ENCODE measurements at places on chromosomes 11 and 22. TPM values are rescaled to one million over a fixed set of nuclear protein-coding genes. Genes with fewer than 3 reads are reported as not detected.
A peak's percentile ranks its signal among the peaks of the same experiment; 100 is the strongest.

DNA sequence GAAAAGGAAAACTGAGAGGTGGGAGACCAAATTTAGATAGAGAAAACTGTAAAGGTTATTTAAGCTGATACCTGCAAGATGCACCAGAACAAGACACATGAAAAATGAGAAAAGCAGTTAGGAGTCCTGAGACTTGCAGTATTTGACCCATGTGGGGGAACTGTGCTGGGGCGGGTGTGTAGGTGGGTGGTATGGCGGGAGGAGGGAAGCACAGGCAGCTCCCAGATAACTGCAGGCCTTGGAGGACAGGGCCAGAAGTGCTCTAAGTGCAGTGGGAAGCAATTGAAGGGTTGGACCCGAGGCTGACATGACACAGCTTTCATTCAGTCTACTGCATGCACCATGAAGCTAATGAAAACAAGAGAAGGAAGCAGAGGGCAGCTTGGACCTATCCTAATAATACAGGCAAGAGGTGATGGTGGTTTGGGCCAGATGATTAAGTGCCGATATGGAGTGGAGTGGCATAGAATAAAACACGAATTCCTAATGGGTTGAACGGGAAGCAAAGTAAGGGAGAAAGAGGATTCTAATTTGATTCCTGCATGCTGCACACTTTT is 48.0 kb upstream of the ANO3 start:
- peaks cover 4% of the 10 kb centered on the region for H3K27me3 ChIP-seq
- no peak for DNase-seq
- H3K36me3 ChIP-seq, result no peaks in the 10 kb centered on the region
- H3K4me1 ChIP-seq, result peaks cover 4% of the 10 kb centered on the region
- no peak overlapping the region for H3K4me3 ChIP-seq

- peak; percentile 52 for DNase-seq
- H3K36me3 ChIP-seq, result peaks cover 8% of the 10 kb centered on the region
Measured at GRCh38 chr11:73795925-73796632, 8.4 kb downstream of the MRPL48 start.

DNA sequence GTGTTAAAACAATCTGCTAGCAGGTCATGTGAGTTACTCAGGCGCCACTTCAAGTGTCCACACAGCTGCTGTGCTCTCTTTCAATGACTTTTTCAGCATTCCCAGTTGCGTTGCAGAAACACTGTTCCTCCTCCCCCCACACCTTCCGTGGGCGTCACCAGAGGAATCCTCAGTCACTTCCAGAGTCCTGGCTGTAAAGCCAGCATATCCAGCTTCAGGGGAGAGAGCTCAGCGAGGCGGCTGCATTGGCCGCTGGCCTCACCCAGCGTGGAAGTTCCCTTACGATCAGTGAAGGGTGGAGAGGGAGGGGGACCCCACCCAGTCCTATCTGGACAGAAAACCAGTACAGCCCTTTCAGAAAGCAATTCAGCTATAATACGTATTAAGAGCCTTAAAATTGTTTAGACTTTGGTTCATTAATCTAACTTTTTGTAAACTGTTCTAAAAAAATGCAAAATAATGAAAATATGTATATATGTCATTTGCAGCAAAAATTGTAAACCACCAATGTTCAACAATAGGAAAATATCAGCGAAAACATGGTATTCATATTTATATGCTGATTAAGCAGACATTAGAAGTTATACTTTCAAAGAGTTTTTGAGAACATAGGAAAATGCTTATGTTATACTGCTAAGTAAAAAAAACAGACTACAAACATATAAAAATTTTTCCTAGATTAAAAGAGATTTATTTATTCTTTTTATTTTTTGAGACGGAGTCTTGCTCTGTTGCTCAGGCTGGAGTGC is 2.8 kb upstream of the ANO9 start:
- no peak overlapping the region for H3K27ac ChIP-seq
- peaks cover 7% of the 10 kb centered on the region for H3K27me3 ChIP-seq
- peaks cover 20% of the 10 kb centered on the region for H3K4me1 ChIP-seq
- DNase-seq, result peak; percentile 33

GRCh38 chr11:70819022-70819421 is 420.7 kb downstream of the CTTN start:
- no peaks in the 10 kb centered on the region for H3K4me1 ChIP-seq
- no peak overlapping the region for H3K27ac ChIP-seq
- H3K27me3 ChIP-seq, result no peaks in the 10 kb centered on the region
- DNase-seq, result no peak

DNA sequence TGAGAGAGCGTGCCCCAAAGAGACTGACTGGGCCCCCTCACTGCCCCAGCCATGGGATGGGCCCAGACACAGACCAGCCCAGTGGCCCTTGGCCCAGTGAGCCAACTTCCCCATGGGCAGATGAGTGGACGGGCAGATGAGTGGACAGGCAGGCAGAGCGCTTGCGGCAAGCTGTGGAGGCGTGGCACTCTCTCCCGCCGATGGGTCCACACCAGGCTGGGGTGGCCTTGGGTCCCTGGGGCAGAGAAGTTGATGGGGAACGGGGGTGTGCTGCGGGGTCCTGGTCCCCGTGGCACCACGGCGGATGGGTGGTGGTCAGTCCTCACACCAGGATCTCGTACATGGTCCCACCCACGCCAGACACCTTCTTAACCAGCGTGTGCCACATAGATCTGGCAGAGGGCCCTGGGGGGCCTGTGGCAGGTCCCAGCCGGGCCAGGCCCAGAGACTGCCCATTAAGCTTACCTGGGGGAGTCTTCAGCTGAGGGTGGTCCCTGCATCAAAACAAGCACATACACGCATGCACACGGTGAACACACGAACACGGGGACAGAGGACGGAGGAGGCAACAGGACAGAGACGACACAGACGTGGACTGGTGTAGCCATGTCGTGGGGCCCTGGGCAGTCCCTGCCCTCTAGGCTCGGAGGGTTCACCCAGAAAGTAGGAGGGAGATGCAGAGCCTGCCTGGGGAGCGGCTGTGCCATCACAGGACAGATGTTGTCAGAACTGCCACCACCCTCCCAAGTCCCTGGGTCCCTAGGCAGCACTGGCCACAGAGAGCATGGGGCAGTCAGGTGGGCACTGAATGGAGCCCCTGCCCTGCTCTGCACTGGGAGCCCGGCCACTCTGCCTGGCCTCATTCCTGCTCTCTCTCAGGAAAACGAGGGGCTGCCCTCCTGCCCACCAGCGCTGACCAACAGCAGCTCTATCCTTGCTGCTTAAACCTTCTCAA is 182.2 kb downstream of the IGLL1 start:
- H3K27ac ChIP-seq, result no peak overlapping the region
- H3K36me3 ChIP-seq, result no peaks in the 10 kb centered on the region
- no peak overlapping the region for H3K4me3 ChIP-seq
- peaks cover 14% of the 10 kb centered on the region for H3K27me3 ChIP-seq
- no peak for DNase-seq

- peaks cover 62% of the 10 kb centered on the region for H3K4me1 ChIP-seq
- peak; percentile 54 for DNase-seq
- H3K27ac ChIP-seq, result peak overlapping the region; percentile 83
- H3K4me3 ChIP-seq, result no peak overlapping the region
- H3K27me3 ChIP-seq, result no peaks in the 10 kb centered on the region
Measured at GRCh38 chr22:20551805-20552442, 44.5 kb downstream of the MED15 start.

Gene PLA2G6
- total RNA-seq, result 26.8 TPM

- DNase-seq, result no peak
- no peak overlapping the region for H3K27ac ChIP-seq
- no peaks in the 10 kb centered on the region for H3K27me3 ChIP-seq
- H3K4me1 ChIP-seq, result peaks cover 32% of the 10 kb centered on the region
- H3K36me3 ChIP-seq, result peaks cover 100% of the 10 kb centered on the region
Measured at GRCh38 chr11:72014761-72015320, 16.1 kb downstream of the IL18BP start.

GRCh38 chr11:28176351-28176750 is 68.2 kb downstream of the METTL15 start:
- no peak overlapping the region for H3K27ac ChIP-seq
- no peaks in the 10 kb centered on the region for H3K4me1 ChIP-seq
- no peaks in the 10 kb centered on the region for H3K27me3 ChIP-seq

DNA sequence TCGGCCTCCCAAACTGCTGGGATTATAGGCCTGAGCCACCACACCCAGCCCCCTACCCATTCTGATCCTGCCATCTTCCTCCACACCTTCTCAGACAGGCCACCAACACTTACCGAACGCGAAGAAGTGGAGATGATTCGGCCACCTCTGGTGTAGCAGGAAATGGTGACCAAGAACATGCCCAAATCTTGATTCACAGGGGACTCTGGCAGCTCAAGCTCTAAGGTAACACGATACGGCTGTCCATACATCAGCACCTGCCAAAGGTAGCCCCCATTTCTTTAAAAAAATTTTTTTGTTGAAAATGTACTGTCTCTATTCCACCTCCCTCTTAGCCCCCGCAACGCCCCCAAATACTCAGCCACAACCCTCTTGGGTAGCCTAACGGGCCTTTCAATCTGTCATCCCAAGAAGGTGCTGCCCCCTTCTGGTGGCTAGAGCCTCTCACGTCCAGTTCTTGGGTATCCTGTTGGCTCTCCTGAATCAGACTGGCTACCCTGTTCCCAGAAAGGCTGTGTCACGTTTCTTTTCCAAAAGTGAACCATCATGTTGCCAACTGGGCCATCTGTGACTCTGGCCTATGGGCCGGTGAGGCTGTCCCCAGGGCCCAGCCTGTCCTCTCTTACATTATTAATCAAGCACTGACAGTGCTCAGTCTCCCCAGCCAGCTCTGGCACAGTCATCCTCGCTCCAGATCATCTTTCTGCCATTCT is 5.3 kb upstream of the LRRN4CL start:
- H3K4me1 ChIP-seq, result peaks cover 9% of the 10 kb centered on the region
- H3K36me3 ChIP-seq, result peaks cover 50% of the 10 kb centered on the region
- no peak overlapping the region for H3K4me3 ChIP-seq
- H3K27ac ChIP-seq, result no peak overlapping the region

DNA sequence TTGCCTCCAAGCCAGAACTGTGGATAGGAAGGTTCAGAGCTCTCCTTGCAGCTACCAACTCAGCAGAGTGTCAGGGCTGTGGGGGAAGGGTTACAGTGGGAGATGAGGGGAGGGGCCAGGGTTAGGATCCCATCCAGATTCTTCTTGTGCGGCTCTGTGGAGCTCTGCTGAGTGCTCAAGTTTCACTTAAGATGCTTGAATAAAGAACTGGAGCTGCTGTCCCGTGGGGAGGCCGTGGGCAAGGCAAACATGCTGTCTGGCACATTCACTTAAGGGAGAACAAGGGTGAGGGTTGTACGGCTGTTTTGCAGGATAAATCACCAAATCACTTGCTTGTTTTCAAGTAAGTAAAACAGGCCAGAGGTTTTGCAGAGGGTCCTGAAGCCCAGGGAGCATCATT is 197.1 kb downstream of the FAM76B start:
- H3K36me3 ChIP-seq, result no peaks in the 10 kb centered on the region
- no peak overlapping the region for H3K27ac ChIP-seq
- no peak overlapping the region for H3K4me3 ChIP-seq
- no peak for DNase-seq

- no peak overlapping the region for H3K4me3 ChIP-seq
- H3K4me1 ChIP-seq, result no peaks in the 10 kb centered on the region
- no peak overlapping the region for H3K27ac ChIP-seq
- no peak for DNase-seq
- no peaks in the 10 kb centered on the region for H3K27me3 ChIP-seq
- no peaks in the 10 kb centered on the region for H3K36me3 ChIP-seq
Measured at GRCh38 chr11:120643284-120643683, 131.7 kb downstream of the GRIK4 start.

Gene MS4A6E
- not detected for total RNA-seq

GRCh38 chr11:134513585-134514120 is 101.6 kb upstream of the B3GAT1 start:
- peaks cover 37% of the 10 kb centered on the region for H3K27me3 ChIP-seq
- H3K4me3 ChIP-seq, result no peak overlapping the region
- H3K27ac ChIP-seq, result no peak overlapping the region
- H3K4me1 ChIP-seq, result no peaks in the 10 kb centered on the region
- DNase-seq, result no peak

Gene PKNOX2
- 4.9 TPM for total RNA-seq

DNA sequence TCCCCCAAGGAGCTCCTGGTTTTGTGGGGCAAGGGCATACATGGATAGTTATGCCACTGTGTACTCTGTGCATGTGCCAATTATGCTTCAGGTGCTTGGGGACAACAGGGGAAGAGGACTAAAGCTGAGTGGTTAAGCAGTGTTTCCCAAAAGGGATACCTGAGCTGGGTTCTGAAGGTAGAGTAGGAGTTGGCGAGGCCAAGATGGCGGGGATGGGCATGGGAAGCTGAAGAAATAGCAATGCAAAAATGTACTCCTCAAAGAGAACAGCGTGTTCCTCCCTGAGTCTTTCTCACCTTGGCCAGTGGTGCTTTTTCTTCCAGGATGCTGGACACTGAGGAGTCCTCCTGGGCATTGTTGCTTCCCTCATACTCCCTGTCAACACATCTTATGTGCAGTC is 90.0 kb upstream of the LARGE1 start:
- no peak overlapping the region for H3K4me3 ChIP-seq
- DNase-seq, result no peak
- no peaks in the 10 kb centered on the region for H3K27me3 ChIP-seq

- H3K4me3 ChIP-seq, result no peak overlapping the region
- H3K4me1 ChIP-seq, result no peaks in the 10 kb centered on the region
- no peaks in the 10 kb centered on the region for H3K27me3 ChIP-seq
- H3K27ac ChIP-seq, result no peak overlapping the region
- H3K36me3 ChIP-seq, result no peaks in the 10 kb centered on the region
Measured at GRCh38 chr11:114330373-114330772, 34.2 kb downstream of the NNMT start.

- DNase-seq, result no peak
- no peaks in the 10 kb centered on the region for H3K27me3 ChIP-seq
- H3K27ac ChIP-seq, result no peak overlapping the region
- no peaks in the 10 kb centered on the region for H3K4me1 ChIP-seq
- H3K36me3 ChIP-seq, result no peaks in the 10 kb centered on the region
- H3K4me3 ChIP-seq, result no peak overlapping the region
Measured at GRCh38 chr11:109986488-109986887, 106.7 kb upstream of the ZC3H12C start.

DNA sequence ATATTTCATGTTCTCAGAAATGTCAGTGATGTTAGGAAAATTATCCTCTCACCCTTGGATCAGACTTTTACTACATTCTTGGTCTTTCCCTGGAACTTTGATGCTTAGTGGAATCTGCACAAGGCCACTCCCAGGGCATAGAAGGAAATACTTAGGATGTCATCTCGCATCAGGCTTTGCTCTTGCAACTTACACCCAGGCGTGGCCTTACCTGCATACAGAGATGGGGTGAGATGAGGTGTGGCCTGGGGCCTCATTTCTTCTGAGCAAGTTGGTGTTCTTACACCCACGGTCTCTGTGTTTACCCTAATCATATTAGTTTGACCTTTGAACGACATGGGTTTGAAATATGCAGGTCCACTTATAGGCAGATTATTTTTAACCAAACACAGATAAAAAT is 19.0 kb upstream of the OR52K2 start:
- no peak overlapping the region for H3K4me3 ChIP-seq
- H3K36me3 ChIP-seq, result no peaks in the 10 kb centered on the region
- DNase-seq, result no peak

- H3K27ac ChIP-seq, result no peak overlapping the region
- no peak for DNase-seq
- H3K4me3 ChIP-seq, result no peak overlapping the region
- no peaks in the 10 kb centered on the region for H3K36me3 ChIP-seq
- H3K27me3 ChIP-seq, result no peaks in the 10 kb centered on the region
Measured at GRCh38 chr11:88697139-88697538, 359.6 kb upstream of the CTSC start.
